SK-N-DZ (cell line): ENCODE measurements at places on chromosomes 2 and 18.

DNA sequence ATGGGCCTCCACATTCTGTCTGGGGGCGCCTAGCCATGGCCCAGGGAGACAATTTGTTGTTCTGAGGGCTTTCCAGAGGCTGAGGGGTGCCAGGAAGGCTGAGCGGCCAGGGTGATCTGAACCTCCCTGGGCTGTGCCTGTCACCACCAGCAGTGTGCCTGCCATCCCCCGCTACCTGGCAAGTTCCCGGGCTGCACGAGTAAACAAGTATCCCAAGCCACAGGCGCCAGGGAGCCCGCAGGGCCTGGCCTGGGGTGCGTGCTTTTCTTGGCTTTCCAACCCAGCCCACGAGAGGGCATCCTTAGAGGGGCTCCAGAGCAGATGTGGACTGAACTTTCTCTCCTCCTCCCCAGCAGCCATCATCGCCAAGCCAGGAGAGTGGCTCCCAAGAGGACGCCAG lies 35.1 kb upstream of the B3GNT7 start:
- DNase-seq: no peak

- DNase-seq: no peak
These were observed 247.3 kb upstream of the SP5 start for GRCh38 chr2:170467568-170468422.

DNA sequence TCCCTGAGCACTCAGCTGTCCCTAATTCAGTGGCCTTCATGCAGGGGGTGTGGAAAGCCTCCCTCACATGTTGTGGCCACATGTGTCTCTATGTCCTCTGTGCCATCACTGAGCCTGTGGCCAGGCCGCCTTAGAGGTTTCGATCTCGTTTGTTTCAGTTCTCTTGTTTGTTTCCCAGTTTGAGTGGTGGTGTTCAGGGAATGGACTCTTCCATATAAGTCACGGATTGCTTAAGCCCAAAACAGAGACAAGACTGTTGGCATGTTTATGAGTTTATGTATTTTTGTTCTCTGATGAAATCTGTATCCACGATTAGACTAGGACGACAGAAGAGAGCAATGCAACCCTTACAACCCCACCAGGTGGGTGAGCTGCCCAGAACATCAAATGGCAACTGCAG lies 134.5 kb downstream of the CCBE1 start:
- DNase-seq: no peak

DNA sequence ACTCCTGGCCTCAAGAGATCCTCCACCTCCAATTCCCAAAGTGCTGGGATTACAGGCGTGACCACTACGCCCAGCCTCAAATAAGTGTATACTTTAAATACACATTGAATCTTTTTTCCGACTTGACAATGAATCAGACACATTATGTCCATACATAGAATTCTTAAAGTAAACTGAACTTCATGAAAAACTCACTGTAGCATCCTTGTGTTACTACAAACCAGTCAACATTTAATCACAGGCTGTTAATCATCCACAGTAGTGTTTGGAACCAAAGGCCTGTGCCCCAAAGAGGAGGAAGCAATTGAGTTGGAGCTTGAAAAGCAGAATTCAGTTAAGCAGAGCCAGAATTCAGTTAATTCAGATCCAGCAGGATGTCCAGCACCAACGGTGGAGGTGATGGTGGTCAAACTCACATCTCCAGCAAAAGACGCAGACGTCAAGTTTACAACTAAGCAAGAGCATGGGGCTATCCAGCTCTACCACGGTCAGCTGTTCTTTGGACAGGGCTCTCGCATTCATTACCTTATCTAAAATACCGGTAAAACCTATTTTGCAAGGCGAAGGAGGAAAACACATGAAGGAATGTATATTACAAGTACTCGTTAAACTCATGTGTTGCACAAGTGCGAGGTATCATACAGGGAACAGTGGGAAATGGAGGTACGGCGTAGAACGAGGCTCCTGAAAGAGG lies 1.2 kb downstream of the SLC39A6 start:
- DNase-seq: peak; percentile 15

DNA sequence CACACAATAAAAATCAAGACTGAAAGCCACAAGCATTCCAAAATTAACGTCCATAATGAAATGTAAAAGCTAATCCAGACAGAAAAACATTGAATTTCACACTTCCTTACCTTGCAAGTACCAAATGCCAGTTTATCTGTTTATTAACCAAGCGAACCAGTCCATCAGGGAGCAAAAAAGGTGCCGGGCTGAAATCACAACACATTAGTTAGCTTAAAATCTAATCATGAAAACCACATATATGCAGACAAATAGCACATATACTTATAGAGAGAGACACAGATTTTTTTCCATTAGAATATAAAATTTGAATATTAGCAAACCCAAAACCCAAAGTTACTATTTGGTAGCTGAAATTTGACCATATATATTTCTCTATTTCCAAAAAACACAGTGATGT lies 7.2 kb downstream of the NBAS start:
- peak; percentile 90 for DNase-seq

DNA sequence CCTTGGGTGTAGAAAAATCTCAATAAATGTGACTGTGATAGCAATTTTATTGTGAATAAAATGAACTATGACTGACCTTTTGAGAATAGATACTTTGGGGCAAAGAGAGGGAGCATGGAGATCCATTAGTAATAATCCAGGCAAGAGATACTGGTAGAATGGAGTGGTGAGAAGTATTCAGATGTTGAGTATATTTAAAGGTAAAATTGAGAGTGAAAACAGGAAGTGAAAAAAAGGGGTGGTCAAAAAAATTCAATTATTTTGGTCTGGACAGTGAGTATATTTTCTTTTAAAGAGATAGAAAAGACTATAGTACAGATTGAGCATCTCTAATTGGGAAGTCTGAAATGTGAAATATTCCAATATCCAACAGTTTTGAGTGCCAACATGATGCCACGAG lies 1515.6 kb upstream of the NXPH2 start:
- DNase-seq: no peak

- no peak for DNase-seq
These were observed 312.0 kb upstream of the ETAA1 start for GRCh38 chr2:67085146-67085545.

DNA sequence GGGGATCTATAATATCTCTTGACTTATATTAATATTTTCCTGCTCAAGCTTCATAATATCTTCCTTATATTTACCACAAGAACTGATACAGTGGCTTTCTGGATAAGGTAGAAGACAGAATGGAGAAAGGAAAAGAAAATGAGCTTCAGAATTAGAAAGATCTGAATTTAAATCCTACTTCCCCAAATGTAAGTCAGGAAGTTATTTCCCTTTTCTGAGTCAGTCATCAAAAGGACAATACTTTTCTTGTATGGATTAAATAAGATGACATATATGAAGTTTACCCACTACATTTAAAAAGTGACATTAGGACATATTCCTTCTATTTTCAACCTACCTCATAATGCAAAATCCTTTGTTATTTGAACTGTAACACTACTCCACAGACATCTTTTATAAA lies 19.0 kb downstream of the KRCC1 start:
- DNase-seq: no peak

GRCh38 chr2:62717503-62718081 lies 12.1 kb downstream of the EHBP1 start:
- no peak for DNase-seq

- no peak for DNase-seq
These were observed 117.2 kb downstream of the SPIRE1 start for GRCh38 chr18:12540751-12541150.

DNA sequence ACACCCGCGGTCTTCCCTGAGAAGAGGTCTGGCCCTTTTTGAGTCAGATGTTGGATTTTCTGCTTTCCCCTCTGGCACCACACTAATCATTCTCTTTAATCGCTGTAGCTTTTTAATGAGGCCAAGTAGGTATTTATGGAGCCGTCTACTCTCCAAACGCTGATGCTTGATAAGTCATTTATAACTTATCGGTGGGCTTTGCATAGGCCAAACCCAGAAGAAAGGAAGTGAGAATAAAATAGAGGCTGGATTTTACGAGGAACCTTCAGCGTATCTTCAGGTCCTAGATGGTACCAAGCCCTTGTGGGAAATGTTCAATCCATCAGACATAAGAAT lies 142.5 kb upstream of the CTAGE1 start:
- DNase-seq: no peak

GRCh38 chr18:74597034-74597661 lies 522 bp upstream of the ZNF407 start:
- no peak for DNase-seq

DNA sequence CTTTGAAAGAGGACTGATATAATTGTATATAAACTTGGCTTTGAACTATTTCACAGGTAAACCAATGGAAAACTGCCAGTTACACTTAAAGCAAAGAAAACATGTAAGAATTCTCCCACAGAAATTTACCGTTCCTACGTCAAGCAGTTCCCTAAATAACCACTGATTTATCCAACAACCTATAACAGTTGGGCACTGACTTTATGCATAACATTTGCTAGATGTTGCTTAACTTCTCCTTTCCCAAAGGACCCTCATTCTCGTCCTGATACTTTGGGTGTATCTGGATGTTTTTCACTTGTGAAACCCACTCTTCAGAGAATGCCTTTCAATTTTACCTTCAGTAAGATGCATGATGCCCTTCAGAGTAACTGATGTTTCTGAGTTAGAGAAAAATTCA lies 43.8 kb downstream of the STAT1 start:
- DNase-seq: no peak

- DNase-seq: no peak
These were observed 1108.1 kb downstream of the TSN start for GRCh38 chr2:122863532-122863931.

GRCh38 chr18:14917311-14917710 lies 169.3 kb downstream of the ANKRD30B start:
- DNase-seq: no peak

GRCh38 chr2:32262105-32262504 lies 2.6 kb downstream of the NLRC4 start:
- no peak for DNase-seq

GRCh38 chr18:50002781-50003180 lies 189.4 kb upstream of the ACAA2 start:
- no peak for DNase-seq

GRCh38 chr2:125259451-125259850 lies 1234.4 kb downstream of the CNTNAP5 start:
- no peak for DNase-seq

GRCh38 chr2:191522478-191523120 lies 155.3 kb upstream of the NABP1 start:
- DNase-seq: no peak

GRCh38 chr2:62054916-62055450 lies 140.9 kb upstream of the B3GNT2 start:
- no peak for DNase-seq

DNA sequence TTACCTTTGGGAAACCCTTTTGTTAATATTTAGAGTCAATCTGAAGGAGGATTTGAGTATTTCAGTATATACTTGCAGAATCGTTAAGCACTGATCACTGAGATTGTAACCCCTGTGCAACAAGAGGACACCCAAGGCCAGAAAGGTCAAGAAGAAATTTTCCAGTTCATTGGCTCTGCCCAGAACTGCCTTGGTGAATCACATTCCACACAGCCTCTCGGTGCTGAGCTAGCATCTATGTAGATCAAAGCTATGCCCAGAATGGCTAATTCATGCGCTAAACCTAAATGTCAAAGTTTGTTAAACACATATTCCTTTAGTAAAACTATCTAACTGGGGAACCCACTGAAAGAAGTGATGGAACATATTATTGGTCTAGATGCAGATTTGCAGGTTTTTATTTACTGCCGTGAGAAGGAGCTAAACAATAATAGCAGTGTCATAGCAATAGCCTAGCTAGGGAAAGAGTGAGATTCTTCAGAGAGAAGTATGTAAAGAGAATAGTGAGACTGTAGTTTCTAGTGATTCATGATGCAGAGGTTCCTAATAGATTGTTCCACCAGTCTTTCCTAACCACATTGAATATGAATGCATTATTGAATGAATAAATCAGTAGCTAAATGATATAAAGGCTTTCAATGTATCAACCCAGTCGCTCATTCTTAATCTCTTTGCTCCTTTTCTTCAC lies 423.2 kb upstream of the CRIM1 start:
- no peak for DNase-seq

GRCh38 chr2:241726459-241726858 lies 8.0 kb upstream of the D2HGDH start:
- no peak for DNase-seq

DNA sequence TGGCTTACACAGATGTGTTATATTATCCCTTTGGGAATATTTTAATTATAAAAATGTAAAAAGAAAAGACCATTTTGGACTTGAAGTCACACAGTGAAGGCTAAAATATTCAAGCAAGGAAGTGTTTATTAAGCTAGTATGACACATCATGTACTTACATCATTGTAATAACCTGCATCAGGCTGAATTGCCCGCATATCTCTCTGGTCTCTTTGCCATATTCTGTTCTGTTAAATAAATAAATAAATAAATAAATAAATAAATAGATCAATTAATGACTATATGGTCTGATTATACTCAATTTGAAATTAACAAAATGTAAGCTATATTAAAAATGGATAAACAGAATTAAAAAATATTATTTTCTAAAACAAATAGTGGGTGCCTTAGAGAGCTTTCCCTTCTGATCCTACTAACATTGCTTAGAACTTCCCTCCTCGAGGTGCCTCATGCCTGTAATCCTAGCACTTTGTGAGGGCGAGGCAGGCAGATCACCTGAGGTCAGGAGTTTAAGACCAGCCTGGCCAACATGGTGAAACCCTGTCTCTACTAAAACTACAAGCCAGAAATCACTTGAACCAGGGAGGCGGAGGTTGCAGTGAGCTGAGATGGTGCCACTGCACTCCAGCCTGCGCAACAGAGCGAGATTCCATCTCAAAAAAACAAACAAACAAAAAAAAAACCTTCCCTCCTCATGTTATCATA lies 42.0 kb downstream of the WDR33 start:
- no peak for DNase-seq

DNA sequence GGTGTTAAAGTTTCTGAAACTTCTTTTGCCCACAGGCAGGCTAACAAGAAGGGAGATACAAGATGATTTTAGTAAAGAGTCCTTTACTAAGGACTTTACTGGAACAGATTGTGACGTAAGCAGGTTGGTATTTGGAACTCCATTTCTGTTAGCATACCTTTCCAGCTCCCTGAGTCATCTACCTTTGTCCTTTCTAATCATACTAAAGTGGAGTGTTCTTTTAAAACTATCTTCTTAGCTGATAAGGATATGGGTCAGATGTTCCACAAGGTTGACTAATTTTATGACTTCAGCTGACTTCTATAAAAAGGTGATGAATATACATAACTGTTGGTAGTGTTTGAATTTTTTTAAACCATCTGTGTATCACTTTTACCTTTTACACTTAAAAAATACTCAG lies 21.1 kb downstream of the UGP2 start:
- DNase-seq: no peak

GRCh38 chr2:166413255-166413654 lies 37.5 kb upstream of the SCN9A start:
- no peak for DNase-seq

DNA sequence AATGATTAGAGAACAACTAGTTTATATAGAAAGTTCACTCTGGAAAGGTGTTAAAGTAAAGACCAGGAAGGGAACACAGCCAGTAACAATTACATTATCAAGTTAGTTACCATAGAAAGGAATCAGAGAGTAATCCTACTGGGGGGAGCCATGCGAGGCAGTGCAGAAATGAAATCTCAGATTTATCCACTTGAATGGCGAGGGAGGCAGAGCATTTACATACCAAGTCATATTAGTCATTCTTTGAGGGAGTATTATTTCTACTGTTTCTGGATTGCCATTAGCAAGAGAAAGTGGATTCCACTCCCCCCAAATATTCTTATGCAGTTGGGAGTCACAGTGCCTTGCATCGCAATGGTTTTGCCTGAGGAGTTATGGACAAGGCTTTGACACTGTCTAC lies 472.7 kb upstream of the TRIB2 start:
- DNase-seq: no peak
